ENCODE measurements at places on chromosomes 7 and 10. TPM values are rescaled to one million over a fixed set of nuclear protein-coding genes. Genes with fewer than 3 reads are reported as not detected.

The ITPRIP gene
- polyA plus RNA-seq = 9.7 TPM

The VAX1 gene
- polyA plus RNA-seq = not detected

The SLC16A12 gene
- polyA plus RNA-seq = 1.9 TPM

The MSMB gene
- polyA plus RNA-seq = not detected

The OR2A5 gene
- polyA plus RNA-seq = not detected

The NRCAM gene
- polyA plus RNA-seq = 35.1 TPM

The MYO1G gene
- 0.59 TPM for polyA plus RNA-seq

The DCLRE1C gene
- 8.3 TPM for polyA plus RNA-seq

The ZNF32 gene
- 53.1 TPM for polyA plus RNA-seq

The GPRIN2 gene
- polyA plus RNA-seq = not detected

The STEAP4 gene
- polyA plus RNA-seq = 7.5 TPM

The WEE2 gene
- 0.22 TPM for polyA plus RNA-seq

The TMEM196 gene
- not detected for polyA plus RNA-seq

The SEMA3A gene
- polyA plus RNA-seq = 24.0 TPM

The ZNF853 gene
- 15.5 TPM for polyA plus RNA-seq

The AGMO gene
- polyA plus RNA-seq = 0.18 TPM

The MMP21 gene
- polyA plus RNA-seq = 0.27 TPM
